Colonic mucosa (tissue), 4 donors: ENCODE measurements at places on chromosomes 3 and 15. TPM values are rescaled to one million over a fixed set of nuclear protein-coding genes. Genes with fewer than 3 reads are reported as not detected.
A peak's percentile ranks its signal among the peaks of the same experiment; 100 is the strongest.

Gene RAB6B
- total RNA-seq: 2.6 TPM

Gene ACVR2B
- total RNA-seq: 5.4 TPM

Gene MOBP
- 0.56 TPM for total RNA-seq

Gene TEX9
- total RNA-seq: 5.4 TPM

Gene BOC
- 9.8 TPM for total RNA-seq

Gene MRAS
- 4.5 TPM for total RNA-seq

Gene CHRM5
- total RNA-seq: not detected

Gene CPNE9
- total RNA-seq: not detected

Gene SPESP1
- total RNA-seq: 5.9 TPM

Gene ISLR2
- 0.27 TPM for total RNA-seq

DNA sequence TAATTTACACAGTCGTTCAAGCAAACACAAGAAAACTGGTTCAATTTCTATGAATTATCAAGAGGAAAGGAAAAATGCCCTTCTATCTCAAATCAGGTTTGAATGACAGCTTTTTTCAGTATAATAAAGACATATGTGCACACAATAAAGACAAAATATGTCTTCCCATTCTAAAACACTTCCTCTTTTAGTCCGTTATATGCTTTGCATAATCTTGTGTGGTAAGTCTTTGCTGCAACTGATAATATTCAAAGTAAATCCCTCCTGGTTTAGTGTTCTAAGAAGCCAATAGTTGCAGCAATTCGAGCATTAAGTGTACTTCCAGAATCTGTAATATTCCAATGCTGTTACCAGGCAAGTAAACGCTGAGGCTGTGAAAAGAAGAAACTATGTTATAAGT, 43.7 kb upstream of the MAPKBP1 start:
- H3K27me3 ChIP-seq: no peaks in the 10 kb centered on the region
- H3K27ac ChIP-seq: no peak overlapping the region
- no peak overlapping the region for H3K4me3 ChIP-seq
- no peaks in the 10 kb centered on the region for H3K36me3 ChIP-seq
- no peak for DNase-seq

- no peaks in the 10 kb centered on the region for H3K36me3 ChIP-seq
- no peaks in the 10 kb centered on the region for H3K27me3 ChIP-seq
- no peak for DNase-seq
- H3K27ac ChIP-seq: no peak overlapping the region
- no peaks in the 10 kb centered on the region for H3K4me1 ChIP-seq
- H3K4me3 ChIP-seq: no peak overlapping the region
These were observed 47.7 kb upstream of the RASGRP1 start for GRCh38 chr15:38612159-38612863.

DNA sequence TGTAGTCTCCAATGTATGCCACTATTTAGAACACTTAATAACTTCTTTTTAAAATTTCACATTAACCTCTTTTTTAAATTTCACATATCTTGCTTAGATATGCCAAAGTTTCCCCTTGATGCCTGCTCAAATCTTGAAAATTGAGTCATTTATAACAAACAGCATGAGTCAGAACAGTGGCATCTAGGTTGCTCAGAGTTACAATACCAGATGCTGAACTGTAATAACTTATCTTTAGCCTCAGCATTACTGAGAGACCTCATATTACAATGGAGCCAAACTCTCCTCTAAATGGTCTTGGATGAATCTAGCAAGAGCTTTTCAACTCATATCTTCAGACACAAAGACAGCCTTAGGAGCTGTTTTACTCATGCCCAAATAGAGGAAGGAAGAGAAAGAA, 439.3 kb upstream of the ARPP21 start:
- no peak for DNase-seq
- H3K4me1 ChIP-seq: no peaks in the 10 kb centered on the region
- H3K27ac ChIP-seq: no peak overlapping the region
- no peaks in the 10 kb centered on the region for H3K36me3 ChIP-seq
- no peak overlapping the region for H3K4me3 ChIP-seq

GRCh38 chr15:100211855-100212850, 129.6 kb downstream of the ADAMTS17 start:
- no peak overlapping the region for H3K4me3 ChIP-seq
- no peaks in the 10 kb centered on the region for H3K27me3 ChIP-seq
- peak overlapping the region; percentile 24 for H3K27ac ChIP-seq
- no peaks in the 10 kb centered on the region for H3K36me3 ChIP-seq

DNA sequence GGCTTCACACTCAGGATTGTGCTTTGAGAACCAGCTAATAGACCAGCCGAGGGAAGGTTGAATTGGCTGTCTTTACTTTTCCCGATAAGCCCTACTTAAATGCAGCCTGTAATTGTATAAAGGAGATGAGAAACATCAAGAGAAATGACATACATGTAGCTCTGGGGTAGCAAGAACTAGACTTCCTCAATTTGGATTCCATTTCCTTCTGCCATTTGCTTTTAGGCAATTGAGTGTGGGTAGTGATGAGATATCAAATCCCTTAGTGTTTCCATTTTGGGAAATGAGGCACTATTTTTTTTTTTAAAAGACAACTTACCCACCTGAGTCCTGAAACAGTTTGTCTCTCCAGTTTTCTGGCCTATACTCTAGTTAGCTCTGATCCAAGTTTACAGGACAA, 2.2 kb downstream of the INAFM2 start:
- H3K27ac ChIP-seq: no peak overlapping the region
- no peaks in the 10 kb centered on the region for H3K27me3 ChIP-seq
- DNase-seq: no peak
- peaks cover 5% of the 10 kb centered on the region for H3K4me1 ChIP-seq
- H3K36me3 ChIP-seq: no peaks in the 10 kb centered on the region

GRCh38 chr15:28289694-28290463, 32.1 kb downstream of the HERC2 start:
- DNase-seq: no peak
- no peak overlapping the region for H3K27ac ChIP-seq
- H3K36me3 ChIP-seq: no peaks in the 10 kb centered on the region

DNA sequence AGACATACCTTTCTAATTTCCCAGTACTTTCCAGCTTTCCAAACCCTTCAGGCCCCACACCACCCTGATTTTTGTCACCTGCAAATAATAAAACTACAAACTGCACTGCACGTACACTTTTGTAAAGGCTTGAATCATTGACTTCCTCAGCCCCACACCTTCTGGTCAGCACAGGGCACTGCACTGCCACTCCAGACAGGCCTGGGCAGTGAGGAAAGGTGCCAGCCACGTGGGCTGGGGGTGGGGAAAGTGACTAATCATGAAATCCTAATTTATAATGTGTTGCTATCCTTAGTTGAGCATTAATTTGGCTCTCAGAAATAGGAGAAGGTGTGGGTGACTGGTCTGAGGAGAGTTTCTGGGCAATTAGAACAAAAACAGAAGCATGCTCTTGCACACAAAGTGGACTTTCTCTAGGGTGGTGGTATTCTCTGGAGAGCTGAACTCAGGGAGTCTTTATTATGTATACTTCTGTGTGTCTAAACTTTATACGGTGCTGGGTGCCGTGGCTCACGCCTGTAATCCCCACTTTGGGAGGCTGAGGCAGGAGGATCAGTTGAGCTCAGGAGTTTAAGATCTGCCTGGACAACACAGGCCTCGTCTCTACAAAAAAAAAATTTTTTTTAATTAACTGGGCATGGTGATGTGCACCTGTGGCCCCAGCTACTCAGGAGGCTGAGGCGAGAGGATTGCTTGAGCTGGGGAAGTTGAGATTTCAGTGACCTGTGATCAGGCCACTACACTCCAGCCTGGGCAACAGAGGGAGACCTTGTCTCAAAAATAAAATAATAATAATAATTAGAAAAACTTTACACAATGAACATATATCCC, 58.2 kb upstream of the FLNB start:
- H3K4me3 ChIP-seq: no peak overlapping the region
- no peak for DNase-seq
- no peaks in the 10 kb centered on the region for H3K36me3 ChIP-seq
- H3K27ac ChIP-seq: peak overlapping the region; percentile 58
- no peaks in the 10 kb centered on the region for H3K27me3 ChIP-seq

GRCh38 chr3:141242377-141243092, 10.9 kb downstream of the PXYLP1 start:
- H3K4me1 ChIP-seq: no peaks in the 10 kb centered on the region
- DNase-seq: no peak
- no peak overlapping the region for H3K27ac ChIP-seq
- no peak overlapping the region for H3K4me3 ChIP-seq

DNA sequence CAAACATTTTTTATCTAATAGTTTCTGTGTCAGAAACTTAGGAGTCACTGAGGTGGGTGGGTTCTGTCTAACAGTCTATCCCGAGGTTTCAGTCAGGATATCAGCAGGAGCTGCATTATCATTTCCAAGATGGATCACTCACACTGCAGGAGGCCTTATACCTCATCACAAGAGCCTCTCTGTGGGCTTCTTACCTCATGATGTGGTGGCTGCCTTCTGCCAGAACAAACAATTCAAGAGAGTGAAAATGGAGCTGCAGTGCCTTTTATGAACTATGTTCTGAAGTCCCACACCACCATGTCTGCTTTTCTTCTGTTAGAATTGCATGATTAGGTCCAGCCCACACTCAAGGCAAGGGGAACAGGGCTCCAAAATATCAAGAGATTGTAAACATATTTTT, 27.9 kb downstream of the RFX7 start:
- no peak overlapping the region for H3K27ac ChIP-seq
- DNase-seq: no peak
- no peaks in the 10 kb centered on the region for H3K4me1 ChIP-seq
- no peaks in the 10 kb centered on the region for H3K27me3 ChIP-seq
- H3K36me3 ChIP-seq: no peaks in the 10 kb centered on the region

- no peaks in the 10 kb centered on the region for H3K36me3 ChIP-seq
- no peak overlapping the region for H3K27ac ChIP-seq
- DNase-seq: no peak
- H3K4me1 ChIP-seq: no peaks in the 10 kb centered on the region
- H3K4me3 ChIP-seq: no peak overlapping the region
These were observed 355.8 kb downstream of the MCTP2 start for GRCh38 chr15:94587113-94587512.

DNA sequence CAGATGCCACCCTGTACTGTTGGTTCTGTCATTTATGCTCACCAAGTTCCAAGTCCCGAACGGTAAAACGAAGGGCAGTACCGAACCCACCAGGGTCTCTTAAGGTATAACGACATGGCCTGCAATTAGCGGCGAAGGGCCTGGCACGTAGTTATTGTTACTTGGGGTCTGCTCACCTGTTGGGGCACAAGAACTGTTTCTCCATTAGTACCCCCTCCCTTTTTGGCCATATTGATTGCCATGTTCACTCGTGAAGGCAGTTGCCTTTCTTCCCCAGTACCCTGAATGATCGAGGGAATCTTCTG, 435 bp downstream of the IL17RB start:
- H3K27me3 ChIP-seq: no peaks in the 10 kb centered on the region
- H3K36me3 ChIP-seq: no peaks in the 10 kb centered on the region
- H3K27ac ChIP-seq: no peak overlapping the region
- peaks cover 8% of the 10 kb centered on the region for H3K4me1 ChIP-seq

DNA sequence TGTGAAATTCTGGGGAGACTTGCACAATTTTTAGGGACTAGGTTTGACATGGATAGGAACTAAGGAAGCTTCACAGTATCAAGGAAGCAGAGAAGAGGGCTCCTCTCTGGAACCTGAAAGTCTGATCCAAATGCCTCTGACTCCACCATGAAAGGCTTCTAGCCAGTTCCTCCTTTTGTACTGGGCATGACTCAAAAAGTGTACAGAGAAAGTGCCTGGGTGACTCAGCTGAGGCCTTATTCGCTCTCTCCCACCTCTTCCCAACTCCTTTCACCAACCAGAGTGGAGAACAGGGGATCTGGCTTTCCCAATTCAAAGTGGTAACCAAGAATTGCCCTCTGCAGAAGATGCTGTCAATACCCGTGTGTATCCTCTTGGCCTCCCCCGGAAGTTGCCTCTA, 342.9 kb upstream of the PROK2 start:
- no peaks in the 10 kb centered on the region for H3K4me1 ChIP-seq
- DNase-seq: no peak
- no peaks in the 10 kb centered on the region for H3K27me3 ChIP-seq
- H3K27ac ChIP-seq: no peak overlapping the region
- H3K36me3 ChIP-seq: no peaks in the 10 kb centered on the region
- no peak overlapping the region for H3K4me3 ChIP-seq

DNA sequence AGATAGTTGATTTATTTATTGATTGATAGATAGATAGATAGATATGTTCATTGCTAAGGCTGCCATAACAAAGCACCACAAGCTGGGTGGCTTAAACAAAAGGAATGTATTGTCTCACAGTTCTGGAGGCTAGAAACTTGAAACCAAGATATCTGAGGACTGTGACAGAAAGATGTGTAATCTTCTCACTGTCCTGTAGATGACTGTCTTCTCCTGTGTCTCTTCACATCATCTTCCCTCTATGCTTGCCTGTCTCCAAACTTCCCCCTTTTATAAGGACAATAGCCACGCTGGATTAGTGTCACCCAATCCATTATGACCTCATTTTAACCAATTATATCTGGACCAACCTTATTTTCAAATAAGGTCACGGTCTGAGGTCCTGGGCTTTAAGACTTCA, 40.9 kb downstream of the GNB4 start:
- no peak overlapping the region for H3K27ac ChIP-seq
- H3K27me3 ChIP-seq: no peaks in the 10 kb centered on the region
- no peaks in the 10 kb centered on the region for H3K4me1 ChIP-seq
- H3K4me3 ChIP-seq: no peak overlapping the region
- H3K36me3 ChIP-seq: no peaks in the 10 kb centered on the region

GRCh38 chr15:98523912-98524662, 124.3 kb upstream of the IGF1R start:
- no peaks in the 10 kb centered on the region for H3K4me1 ChIP-seq
- H3K4me3 ChIP-seq: no peak overlapping the region
- H3K36me3 ChIP-seq: no peaks in the 10 kb centered on the region
- DNase-seq: no peak
- no peaks in the 10 kb centered on the region for H3K27me3 ChIP-seq

GRCh38 chr3:175088766-175089380, 229.7 kb downstream of the NAALADL2 start:
- H3K27me3 ChIP-seq: no peaks in the 10 kb centered on the region
- no peak overlapping the region for H3K4me3 ChIP-seq
- H3K4me1 ChIP-seq: no peaks in the 10 kb centered on the region
- DNase-seq: no peak
- no peaks in the 10 kb centered on the region for H3K36me3 ChIP-seq

GRCh38 chr3:149487598-149488197, 13.2 kb downstream of the TM4SF4 start:
- no peaks in the 10 kb centered on the region for H3K4me1 ChIP-seq
- H3K36me3 ChIP-seq: no peaks in the 10 kb centered on the region
- DNase-seq: peak; percentile 37
- H3K27me3 ChIP-seq: no peaks in the 10 kb centered on the region
- no peak overlapping the region for H3K4me3 ChIP-seq
- H3K27ac ChIP-seq: no peak overlapping the region

DNA sequence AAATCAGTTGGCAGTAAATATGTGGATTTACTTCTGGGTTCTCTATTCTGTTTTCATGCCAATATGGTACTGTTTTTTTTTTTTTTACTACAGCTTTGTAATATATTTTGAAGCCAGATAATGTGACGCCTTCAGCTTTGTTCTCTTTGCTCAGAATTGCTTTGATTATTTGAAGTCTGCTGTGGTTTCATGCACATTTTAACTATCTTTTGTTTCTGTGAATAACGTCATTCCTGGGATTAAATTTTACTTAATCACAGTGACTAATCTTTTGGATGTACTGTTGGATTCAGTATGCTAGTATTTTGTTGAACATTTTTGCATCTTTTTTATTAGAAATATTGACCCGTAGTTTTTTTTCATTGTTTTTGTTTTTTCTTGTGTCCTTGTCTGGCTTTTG, 576.5 kb downstream of the ZNF385D start:
- H3K27me3 ChIP-seq: no peaks in the 10 kb centered on the region
- H3K4me3 ChIP-seq: no peak overlapping the region
- H3K27ac ChIP-seq: no peak overlapping the region
- H3K4me1 ChIP-seq: no peaks in the 10 kb centered on the region
- no peaks in the 10 kb centered on the region for H3K36me3 ChIP-seq
- DNase-seq: no peak
